ENCODE measurements at places on chromosomes 13 and 19.

GRCh38 chr13:49654011-49654410, 25.7 kb downstream of the ARL11 start:
- DNase-seq: no peak

DNA sequence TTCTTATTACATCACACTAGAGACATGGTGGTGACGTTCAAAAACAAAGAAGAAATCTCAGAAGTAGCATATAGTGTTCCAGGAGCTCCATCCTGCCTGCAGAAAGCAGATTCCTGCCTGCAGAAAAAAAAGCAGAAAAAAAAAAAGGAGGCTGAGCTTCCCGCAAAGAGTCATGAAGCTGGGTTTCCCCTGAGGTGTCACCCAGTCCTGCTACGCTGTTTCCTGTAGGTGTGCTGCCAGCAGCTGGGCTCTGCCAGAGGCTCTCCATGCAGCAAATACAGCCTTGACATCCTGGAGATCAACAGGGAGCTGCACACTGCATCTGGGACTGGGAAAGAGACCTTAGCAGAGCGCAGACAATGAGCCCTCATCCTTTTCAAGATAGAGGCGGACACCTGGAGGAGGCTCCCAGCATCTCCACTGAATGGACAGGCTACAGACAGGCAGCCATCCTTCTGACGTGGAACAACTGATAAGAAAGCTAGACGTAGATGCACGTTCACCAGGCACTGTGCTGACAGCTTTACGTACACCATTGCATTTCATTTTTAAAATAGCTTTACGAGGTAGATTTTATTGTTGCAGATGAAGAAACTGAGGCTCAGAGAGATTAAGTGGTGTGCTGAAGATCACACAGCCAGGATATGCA, 350.9 kb downstream of the FOXO1 start:
- no peak for DNase-seq

DNA sequence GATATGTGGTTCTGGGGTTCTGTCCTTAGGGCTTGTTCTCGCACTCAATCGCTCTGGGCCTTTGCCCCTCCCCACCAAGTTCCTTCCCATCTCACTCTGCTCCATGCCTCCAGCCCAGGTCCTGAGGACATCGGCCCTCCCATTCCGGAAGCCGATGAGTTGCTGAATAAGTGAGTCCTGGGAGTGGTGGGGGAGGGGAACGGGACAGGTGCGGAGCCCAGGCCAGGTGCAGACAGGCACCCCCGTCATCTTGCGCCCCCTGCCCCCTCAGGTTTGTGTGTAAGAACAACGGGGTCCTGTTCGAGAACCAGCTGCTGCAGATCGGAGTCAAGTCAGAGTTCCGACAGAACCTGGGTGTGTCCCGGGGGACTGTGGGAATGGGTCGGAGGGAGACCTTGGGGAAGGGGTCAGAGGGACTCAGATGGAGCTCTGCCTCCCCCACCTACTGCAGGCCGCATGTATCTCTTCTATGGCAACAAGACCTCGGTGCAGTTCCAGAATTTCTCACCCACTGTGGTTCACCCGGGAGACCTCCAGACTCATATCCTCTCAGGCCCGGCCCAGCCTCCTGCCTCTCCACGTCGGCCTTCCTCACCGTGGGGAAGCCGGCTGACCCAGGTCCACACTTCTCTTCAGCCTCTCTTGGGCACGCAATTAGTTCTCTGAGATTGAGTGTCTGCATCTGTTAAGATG, 10.1 kb downstream of the FUZ start:
- no peak for DNase-seq

- no peak for DNase-seq
Measured at GRCh38 chr19:58352760-58353671, at the start of gene A1BG. TSS of gene A1BG (minus strand) at chr19:58353492. CDS start at chr19:58353437, 55 bp downstream.

Measured in astrocyte of the spinal cord (primary cell).